Stimulated activated CD8-positive, alpha-beta memory T cell treated with anti-CD3 and anti-CD28 coated beads, Interleukin-4, amount 100 ng/mL, for 4 hours (primary cell): ENCODE measurements at places on chromosomes 3 and 15.
A peak's percentile ranks its signal among the peaks of the same experiment; 100 is the strongest.

GRCh38 chr15:47762621-47763020, 45.3 kb downstream of the SEMA6D start:
- no peak for DNase-seq

DNA sequence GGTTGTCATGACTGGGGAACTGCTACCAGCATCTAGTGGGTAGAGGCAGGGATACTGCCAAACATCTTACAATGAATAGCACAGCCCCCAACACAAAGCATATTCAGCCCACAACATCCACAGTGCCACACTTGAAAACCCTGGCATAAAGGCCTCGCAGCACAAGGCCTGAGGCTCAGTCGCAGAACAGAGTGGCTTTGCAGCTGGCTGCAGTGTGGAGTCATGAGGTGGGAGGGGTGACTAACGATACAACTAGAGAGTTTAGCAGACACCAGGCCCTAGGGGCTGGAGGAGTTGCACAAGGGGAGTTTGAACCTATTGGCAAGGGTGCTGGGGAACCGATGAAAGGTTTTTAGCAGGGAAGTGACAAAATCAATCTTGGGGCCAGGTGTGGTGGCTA, 32.1 kb downstream of the GRK7 start:
- DNase-seq, result no peak

GRCh38 chr15:41971089-41971894, 1.1 kb downstream of the EHD4 start:
- peak; percentile 39 for DNase-seq

GRCh38 chr3:184284696-184285095, 8.9 kb downstream of the ECE2 start:
- DNase-seq, result no peak

DNA sequence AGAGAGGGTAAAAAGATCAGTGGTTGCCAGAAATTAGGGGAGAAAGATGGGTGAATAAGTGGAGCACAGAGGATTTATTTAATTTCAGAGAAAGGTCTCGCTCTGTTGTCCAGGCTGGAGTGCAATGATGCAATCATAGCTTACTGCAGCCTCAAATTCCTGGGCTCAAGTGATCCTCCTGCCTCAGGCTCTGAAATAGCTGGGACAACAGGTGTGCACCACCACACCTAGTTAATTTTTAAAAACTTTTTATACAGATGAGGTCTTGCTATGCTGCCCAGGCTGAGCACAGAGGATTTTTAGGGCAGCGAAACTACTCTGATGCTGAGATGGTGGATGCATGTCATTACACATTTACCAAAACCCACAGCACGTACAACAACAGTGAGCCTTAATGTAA, 20.9 kb upstream of the TLE3 start:
- DNase-seq, result no peak

DNA sequence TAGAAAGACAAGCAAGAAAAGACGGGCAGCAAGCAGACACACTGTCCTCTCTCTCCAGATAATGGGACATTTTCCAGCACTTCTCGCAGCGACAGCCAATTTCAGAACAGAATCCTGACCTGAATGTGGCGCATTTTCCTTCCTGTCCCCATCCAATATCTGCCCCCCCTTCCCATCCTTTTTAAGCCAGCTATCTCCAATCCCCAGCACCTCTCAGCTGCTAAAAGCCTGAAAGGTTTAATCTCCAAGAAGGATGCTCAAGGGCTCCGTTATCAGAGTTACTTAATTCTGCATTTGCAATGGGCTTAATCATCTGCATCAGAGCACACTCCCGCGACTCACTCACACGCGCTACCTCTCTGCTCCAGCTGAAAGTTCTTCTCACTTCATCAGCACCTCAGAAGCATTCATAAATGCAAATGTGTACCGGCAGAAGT, 50.5 kb downstream of the SRGAP3 start:
- no peak for DNase-seq

- DNase-seq, result no peak
Observed at GRCh38 chr3:194782698-194783404, 97.2 kb downstream of the FAM43A start.

DNA sequence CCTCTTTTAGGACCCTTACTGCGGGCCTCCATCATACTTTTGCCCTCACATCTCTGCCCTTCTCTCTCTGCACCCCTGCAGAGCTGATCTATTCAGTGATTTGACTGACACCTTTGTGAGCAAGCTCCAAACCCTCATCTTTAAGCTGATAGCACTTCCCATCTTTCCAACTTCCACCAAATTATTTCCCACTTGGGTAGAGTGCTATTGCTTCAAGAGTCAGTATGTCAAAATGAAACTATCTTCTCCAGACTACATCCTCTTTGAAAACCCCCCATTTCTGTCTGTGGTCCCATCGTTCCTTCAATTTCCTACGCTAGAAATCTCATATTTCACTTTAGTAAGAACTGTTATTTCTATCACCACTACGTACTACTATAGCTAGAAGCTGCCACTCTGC, 19.7 kb downstream of the ZWILCH start:
- DNase-seq, result no peak

DNA sequence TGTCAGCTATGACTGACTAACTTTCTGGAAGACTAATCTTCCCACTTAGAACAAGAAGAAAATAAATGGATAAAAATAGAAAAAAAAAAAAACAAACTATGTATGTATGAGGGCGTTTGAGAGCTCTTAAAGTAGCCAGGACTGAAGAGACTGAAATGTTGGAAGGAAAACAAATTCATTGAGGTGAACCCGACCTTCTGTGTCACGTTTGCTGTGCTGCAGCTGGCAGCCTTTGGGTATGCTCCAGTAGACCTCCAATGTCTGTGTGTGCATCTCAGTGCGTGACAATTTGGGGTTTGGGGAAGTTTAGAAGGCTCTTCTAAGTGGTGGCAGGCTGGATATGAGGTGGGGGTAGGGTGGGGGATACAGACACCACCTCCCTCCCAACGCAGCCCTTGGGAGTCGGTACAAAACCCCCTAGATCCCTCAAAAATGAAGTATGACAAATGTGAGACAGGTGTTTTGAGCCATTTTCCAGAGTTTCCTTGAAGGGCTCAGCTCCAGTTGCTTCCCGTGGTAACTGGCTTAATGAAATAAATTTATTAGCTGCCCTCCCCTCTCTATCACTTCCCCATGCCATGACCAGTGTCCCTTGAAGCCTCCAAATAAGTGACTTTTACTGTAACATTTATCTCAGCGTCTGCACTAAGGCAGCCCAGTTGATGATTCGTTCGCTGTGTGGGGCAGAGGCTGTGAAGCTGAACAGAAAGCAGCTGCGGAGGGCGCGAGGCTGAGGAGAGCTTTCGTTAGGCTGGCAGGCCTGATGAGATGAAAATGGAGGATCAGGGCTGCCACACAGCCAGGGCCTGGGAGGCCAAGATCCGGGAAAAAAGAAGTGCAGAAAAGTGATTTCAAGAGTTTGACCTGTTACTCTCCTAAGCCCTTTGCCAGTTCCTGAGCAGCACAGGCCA, 34.9 kb upstream of the GABRB3 start:
- no peak for DNase-seq

DNA sequence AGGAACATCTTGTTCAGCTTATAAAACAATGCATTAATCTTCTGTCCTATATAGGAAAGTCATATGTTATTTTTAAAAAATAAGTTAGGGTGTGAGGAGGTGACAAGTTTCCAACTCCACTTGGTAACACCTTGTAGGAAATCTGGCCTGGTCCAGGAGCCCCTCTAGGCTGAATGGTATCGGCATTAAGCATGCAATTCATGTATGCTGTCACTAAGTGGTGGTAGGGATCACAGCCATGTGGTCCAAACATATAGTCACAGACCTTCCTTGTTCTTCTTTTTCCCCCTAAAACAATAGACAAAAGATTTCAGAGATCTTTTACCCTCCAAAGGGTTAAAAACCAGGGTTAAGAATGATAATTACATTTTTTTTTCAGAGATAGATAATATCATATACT, 4.2 kb upstream of the APBA2 start:
- no peak for DNase-seq

- DNase-seq, result no peak
Observed at GRCh38 chr15:99980752-99981151, 247.5 kb upstream of the LYSMD4 start.

- no peak for DNase-seq
Observed at GRCh38 chr3:126118591-126118990, 34.7 kb upstream of the SLC41A3 start.

- DNase-seq, result peak; percentile 40
Observed at GRCh38 chr3:189132231-189132671, 39.5 kb upstream of the TPRG1 start.
